Aorta (tissue), 5 donors: ENCODE measurements at places on chromosomes 1 and 21. TPM values are rescaled to one million over a fixed set of nuclear protein-coding genes. Genes with fewer than 3 reads are reported as not detected.

DNA sequence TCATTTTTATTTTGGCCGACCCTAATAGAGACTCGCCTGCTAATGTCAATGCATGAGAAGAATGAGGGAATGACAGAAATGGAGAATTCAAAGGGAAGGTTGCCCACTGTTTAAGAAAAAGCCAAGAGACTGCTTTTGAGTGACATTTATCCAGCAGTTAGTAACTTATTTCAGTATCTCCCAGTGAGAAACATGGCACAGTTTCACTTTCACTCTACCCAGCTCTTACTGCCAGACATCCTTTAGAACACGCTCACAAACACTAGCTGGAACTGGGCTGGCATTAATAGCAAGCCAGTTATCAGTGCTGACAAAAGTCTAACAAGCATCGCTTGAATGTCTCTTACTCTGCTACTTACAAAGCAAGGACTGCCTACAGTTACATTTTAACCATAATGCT, 8.5 kb downstream of the GGPS1 start:
- no peak for DNase-seq

Gene SH3GLB1
- total RNA-seq = 103 TPM

Gene LEPR
- 21.2 TPM for total RNA-seq

DNA sequence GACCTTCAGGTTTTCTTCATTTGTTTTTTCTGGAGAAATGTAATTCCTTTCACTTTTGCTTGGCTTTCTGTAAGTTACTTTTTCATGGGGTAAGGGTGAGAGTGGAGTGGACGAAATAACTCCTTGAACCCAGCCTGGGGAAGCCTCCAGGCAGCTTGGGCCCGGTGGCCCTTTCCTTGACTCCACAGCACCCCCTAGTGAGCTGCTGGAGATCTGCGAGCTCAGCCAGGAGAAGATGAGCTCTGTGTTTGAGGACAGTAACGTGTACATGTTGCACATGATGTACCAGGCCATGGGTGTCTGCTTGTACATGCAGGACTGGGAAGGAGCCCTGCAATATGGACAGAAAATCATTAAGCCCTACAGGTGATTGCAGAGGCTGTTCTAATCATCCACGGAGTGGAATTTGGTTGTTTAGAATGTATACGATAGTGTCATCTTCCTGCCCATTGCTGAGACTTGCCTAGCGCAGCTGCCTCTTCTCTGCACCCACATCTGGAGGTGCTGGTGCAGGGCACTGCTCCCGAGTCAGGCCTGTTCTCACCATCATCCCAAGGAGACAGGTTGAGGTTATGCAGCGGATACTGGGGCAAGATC, 51.0 kb downstream of the SMYD2 start:
- no peak for DNase-seq

Gene SLC1A7
- 0.16 TPM for total RNA-seq

Gene AMY1B
- total RNA-seq = not detected

Gene GPR153
- 4.5 TPM for total RNA-seq

GRCh38 chr1:179786815-179787685, 44.0 kb downstream of the FAM163A start:
- no peak for DNase-seq

Gene KRTAP19-1
- not detected for total RNA-seq

Gene TMEM61
- 1.3 TPM for total RNA-seq
